H54 (cell line): ENCODE measurements at places on chromosomes 16 and 17.

DNA sequence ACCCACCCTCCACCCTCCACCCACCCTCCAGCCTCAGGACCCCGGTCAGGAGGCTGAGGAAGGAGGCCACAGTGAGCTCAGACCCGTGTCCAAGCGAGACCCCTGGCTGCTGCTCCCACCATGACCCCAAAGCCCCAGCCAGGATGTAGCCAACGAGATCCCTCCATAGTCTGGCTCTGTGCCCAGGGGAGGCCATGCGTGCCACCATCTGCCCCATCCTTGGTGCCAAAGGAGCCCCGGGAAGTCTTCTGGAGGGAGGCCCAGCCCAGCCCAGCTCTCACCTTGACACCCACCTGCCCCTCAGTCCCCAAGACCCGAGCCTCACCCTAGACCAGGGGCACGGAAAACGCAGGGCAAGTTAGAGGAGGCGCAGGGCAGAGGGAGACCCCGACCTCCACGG is 34.2 kb downstream of the PIEZO1 start:
- DNase-seq = no peak

GRCh38 chr16:1145383-1146100 is 7.4 kb upstream of the CACNA1H start:
- no peak for DNase-seq

DNA sequence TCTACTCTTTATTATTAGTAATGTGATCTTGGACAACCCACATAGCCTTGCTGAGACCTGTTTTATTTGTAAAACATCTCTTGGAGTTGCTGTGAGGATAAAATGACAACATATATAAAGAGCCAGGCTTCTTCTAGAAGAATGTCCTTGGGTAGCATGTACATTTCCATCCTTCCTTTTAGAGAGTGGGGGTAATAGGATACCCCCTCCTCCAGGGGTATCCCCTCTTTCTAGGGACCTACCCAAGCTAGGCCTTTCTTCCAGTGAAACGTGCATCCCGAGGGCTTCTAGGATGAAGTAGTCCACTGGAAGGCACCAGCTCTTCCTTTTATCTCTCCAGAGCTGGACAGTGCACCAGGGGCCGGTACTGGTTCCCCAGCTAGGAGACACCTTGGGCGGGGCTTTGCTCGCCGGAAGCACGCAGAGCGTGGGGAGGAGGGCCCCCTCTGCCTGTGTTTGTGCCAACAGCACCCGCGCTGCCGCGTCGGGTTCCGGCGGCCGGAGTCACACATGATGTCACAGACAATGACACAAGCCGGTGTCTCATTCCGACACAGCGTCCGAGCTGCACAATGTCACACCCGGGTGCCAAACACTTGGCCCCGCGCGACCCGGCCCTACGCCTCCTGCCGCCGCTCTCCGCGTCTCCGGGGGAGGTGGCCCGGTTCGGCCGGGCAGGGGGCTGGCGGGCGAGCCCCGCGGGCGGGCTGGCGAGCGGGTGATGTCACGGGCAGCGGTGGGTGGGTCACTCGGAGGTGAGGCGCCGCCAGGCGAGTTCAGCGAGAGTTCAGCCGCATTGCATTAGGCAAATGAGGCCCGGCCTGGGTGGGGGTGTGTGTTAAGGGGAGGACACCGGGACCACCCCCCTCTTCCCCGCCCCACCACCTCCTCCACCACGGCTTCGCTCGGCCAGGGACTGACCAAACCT is 23.4 kb downstream of the GJD3 start:
- peak; percentile 90 for DNase-seq

DNA sequence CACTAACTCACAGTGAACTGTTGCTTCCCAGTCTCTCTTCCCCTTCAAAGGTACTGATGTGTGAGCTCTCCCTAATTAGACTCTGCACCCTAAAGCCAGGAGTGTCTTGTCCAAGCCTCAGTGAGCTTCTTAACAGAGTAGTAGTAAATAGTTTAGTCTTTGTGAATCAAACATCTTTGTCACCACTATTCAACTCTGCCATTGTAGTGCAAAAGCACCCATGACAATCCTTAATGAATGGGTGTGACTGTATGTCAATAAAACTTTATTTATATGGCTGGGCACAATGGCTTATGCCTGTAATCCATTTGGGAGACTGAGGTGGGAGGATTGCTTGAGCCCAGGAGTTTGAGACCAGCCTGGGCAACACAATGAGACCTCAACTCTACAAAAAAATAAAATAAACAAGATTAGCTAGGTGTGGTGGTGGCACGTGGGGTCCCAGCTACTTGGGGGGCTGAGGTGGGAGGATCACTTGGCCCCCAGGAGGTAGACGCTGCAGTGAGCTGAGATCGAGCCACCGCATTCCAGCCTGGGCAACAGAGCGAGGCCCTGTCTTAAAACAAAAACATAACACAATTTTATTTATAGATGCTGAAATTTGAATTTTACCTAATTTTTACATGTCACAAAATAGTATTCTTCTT is 45.5 kb upstream of the TNRC6A start:
- no peak for DNase-seq

- no peak for DNase-seq
Observed at GRCh38 chr16:8899709-8900317, 17.7 kb downstream of the LITAFD start.

GRCh38 chr16:58490065-58490464 is 9.9 kb upstream of the NDRG4 start:
- DNase-seq = no peak

DNA sequence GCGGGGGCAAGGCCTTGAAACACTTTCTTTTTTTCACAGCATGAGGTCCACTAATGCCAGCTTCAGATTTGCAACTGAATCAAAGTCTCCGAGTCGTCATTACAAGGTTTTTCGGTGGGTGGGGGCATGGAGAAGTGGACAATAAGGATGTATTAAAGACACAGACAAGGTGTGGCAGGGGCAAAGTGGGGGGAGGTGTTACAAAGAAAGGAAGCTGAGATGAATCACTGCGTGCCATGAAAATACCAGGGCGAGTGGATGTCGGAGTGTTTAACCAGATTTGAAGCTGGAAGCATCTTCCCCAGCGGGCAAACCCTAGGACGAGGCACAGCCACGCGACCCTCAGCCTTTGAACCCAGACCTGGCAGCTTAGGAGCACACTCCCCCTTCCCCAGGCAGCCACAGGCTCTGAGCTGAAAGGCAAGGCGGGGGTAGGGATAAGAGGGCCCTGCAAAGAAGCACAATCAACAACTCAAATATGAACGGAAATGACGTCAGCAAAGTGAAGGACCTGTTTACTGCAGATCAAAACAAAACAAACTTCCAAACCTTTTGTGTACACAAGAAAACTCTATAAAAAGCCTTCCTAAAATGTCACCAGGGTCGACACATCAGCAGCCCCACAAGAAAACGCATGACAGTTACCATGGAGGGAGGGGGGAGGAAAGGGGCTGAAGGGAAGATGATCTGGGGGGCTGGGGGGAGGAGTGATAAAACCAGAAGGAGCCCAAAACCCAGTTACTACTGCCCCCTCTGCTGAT is 5.6 kb upstream of the ZFHX3 start:
- no peak for DNase-seq

DNA sequence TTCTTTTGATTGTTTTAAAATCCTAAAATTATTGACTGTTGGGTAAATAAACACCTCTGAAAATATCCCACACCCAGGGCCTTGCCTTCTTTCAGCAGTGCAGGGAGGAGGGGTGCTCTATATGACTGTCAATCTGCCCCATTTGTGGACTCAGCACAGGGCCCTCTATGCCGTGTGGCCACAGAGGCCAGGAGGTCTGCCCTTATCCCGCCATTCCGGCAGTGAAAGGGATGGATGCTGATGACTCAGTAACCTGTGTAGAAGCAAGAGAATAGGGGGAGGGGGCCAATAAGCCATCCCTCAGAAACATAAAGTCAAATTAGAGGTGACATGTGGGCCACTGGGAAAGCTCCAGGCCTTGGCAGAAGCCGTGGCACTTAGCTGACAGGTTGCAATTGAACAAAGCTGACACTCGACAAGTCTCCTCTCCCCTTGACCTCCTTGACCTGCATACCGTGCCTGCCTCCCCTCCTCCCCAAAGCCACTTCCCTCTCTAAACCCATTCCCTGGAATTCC is 281.4 kb upstream of the DYNLRB2 start:
- no peak for DNase-seq

DNA sequence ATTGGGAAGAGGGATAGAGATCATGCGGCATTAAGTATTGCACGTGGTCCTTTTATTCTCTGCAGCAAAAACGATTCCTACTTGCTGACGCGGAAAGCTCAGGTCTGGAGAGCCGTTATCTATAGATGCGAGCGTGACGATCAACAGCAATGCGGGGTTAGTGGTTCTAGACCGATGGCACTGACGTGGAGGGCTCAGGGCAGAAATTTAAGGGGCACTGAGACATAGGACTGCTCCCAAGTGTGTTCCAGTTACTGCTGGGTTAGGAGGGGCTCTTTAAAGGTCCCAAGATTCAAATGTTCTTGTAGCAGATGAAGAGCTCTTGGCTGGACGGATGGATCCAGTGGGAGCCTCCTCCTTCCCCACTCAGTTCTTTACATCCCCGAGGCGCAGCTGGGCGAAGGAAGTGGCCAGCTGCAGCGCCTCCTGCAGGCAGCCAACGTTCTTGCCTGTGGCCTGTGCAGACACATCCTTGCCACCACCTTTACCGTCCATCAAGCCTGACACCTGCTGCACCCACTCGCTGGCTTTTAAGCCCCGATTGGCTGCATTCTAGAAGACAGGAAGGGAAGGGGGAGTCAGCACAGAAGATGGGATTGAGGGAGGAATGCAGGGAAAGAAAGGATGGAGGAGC is 732 bp upstream of the EXOSC6 start:
- DNase-seq = peak; percentile 33

- no peak for DNase-seq
Observed at GRCh38 chr17:34015253-34015652, 239.8 kb upstream of the CCL2 start.

GRCh38 chr16:87740441-87740840 is 25.3 kb downstream of the KLHDC4 start:
- DNase-seq = no peak

DNA sequence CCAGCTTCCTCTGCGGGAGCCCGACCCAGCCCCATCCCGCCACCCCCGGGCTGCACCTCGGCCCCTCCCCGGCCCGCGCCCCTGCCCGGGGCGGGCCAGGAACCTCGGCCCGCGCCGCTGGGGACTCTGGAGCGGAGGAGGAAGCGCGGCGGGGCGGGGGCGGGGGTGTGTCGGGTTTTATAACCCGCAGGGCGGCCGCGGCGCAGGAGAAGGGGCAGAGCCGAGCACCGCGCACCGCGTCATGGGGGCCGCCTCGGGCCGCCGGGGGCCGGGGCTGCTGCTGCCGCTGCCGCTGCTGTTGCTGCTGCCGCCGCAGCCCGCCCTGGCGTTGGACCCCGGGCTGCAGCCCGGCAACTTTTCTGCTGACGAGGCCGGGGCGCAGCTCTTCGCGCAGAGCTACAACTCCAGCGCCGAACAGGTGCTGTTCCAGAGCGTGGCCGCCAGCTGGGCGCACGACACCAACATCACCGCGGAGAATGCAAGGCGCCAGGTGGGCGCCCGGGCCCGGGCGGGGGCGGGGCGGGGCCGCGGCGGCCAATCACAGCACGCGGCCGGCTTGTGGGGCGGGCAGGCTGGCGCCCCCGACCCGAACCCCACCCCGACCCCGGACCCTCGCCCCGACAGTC is at the start of gene ACE:
Gene ACE, plus strand, starts transcription at position 208 of the 626 bp plus-strand sequence. Its CDS starts 34 bp downstream, at position 242.
- no peak for DNase-seq

DNA sequence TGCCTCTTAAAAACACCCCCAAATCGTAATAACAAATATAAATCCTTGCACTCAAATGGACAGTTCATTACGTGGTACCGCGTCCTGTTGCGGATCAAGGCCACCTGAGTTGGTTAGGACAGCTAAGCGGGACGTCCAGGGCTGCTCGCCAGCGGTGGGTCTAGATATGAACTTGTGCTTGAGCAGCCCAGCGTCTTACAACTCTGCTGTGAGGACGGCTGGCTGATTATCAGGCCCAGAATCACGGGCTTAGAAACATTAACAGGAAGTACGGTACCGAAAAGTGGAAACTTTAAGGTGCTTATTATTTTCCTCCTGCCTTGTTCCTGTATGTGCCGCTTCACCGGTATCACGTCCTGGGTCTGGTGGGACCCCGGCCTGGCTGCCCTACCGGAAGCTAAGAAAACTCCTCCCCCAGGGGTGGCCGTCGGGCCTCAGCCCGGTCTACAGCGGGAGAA is 832 bp upstream of the SRRM2 start:
- no peak for DNase-seq

DNA sequence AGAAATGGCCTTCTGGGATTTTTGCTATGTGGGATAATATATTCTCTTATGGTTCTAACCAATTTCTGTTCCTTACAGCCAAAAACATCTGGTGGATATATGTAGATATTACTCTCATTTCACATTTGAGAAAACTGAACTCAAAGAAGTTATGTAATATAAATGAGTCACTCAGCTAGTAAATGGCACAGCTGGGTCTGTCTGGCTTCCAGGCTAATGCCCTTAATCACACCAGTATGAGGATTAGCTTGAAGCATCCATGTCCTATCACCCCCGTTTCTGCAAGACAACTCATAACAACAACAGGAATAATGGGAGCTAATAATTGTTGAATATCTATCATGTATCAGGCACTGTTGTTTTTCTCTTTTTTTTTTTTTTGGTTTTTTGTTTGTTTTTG is 34.4 kb upstream of the USP7 start:
- DNase-seq = no peak

- no peak for DNase-seq
Observed at GRCh38 chr16:48184681-48185080, 28.9 kb upstream of the ABCC12 start.

DNA sequence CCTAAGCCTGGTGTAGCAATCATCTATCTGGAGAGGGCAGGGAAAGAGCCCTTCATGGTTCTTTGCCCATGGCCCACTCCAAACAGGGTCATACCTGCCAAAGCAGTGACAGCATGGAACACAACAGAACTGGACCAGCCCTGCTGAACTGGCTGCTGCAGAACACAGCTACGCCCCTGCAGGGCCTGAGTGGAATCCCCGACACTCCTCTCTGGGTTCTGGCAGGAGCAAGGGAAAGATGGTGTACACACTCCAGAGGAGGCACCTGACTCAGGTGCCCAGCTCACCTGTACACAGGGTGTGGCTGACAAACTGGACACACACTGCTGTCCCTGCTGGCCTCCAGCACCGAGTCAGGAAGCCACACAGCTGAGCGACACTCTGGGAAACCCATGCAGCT is 19.8 kb downstream of the MIEF2 start:
- DNase-seq = no peak

GRCh38 chr16:81292936-81293335 is 21.8 kb upstream of the GAN start:
- DNase-seq = no peak

- peak; percentile 15 for DNase-seq
Observed at GRCh38 chr17:33968350-33969044, 286.6 kb upstream of the CCL2 start.

DNA sequence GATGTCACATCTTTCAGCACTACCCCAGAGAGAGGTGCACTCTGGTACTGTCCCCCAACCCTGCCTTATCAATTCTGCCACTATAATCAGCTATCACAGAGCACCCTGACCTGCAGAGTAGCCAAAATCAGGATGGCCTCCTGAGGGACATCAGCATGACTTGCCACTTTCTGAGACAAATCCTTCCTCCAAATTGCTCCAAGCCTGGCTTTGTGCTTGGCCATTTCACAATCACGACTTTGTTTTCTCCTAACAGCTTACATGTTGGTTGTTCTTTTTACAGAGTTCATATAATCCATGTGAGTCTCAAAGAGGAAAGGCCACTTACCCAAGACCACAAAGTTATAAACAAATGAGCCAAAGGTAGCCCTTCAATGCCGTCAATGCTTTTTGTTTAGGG is 449.0 kb upstream of the CDH5 start:
- no peak for DNase-seq

GRCh38 chr17:10292057-10292937 is 80.5 kb downstream of the MYH13 start:
- no peak for DNase-seq
